ENCODE measurements at places on chromosomes 2 and 18.

DNA sequence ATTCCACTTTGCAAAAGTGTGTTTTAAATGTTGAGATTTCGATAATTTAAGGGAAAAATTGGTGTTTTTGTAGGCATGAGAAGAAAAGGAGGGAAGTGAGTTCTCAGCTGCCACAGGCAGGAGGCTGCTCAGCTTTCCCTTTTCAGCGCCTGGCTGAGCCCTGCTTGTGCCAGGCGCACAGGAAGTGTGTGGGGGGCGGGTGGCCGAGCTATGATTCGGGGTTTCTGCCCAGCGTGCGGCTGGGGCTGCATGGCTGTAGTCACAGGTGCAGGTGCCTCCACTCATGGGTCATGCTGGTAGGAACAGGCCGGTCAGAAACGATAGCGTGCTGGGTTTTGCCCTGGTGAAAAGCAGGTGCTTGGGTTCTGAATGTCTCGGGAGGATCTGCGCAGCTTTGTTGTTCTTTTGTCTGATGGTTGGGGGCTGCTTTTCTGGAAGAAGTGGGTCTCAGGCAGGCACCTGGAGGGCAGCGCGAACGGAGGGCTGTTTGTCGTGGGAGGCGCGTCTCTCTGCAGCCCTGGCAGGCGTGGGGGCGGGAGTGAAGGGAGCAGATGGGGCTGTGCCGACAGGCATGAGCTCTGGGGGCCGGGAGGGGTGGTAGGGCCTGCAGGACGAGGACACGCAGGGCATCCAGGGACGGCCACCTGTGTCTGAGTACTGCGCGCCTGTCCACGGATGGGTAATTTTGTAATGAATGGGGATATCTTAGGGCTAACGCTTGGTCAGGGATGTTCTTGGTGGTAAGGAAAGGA lies 2.1 kb downstream of the KCNG2 start:
- no peak for DNase-seq
- H3K27me3 ChIP-seq, result peaks cover 39% of the 10 kb centered on the region
- H3K4me1 ChIP-seq, result peaks cover 6% of the 10 kb centered on the region
- no peak overlapping the region for H3K4me3 ChIP-seq
- H3K36me3 ChIP-seq, result no peaks in the 10 kb centered on the region
- no peak overlapping the region for H3K27ac ChIP-seq

GRCh38 chr2:14866736-14867352 lies 234.3 kb downstream of the LRATD1 start:
- no peak for DNase-seq
- no peaks in the 10 kb centered on the region for H3K36me3 ChIP-seq
- H3K4me3 ChIP-seq, result no peak overlapping the region
- H3K4me1 ChIP-seq, result no peaks in the 10 kb centered on the region
- no peaks in the 10 kb centered on the region for H3K27me3 ChIP-seq
- no peak overlapping the region for H3K27ac ChIP-seq

- H3K27me3 ChIP-seq, result no peaks in the 10 kb centered on the region
- no peaks in the 10 kb centered on the region for H3K36me3 ChIP-seq
- peaks cover 10% of the 10 kb centered on the region for H3K4me1 ChIP-seq
- H3K4me3 ChIP-seq, result no peak overlapping the region
- DNase-seq, result no peak
- H3K27ac ChIP-seq, result no peak overlapping the region
These were observed 89.1 kb downstream of the HS1BP3 start for GRCh38 chr2:20561637-20562454.

DNA sequence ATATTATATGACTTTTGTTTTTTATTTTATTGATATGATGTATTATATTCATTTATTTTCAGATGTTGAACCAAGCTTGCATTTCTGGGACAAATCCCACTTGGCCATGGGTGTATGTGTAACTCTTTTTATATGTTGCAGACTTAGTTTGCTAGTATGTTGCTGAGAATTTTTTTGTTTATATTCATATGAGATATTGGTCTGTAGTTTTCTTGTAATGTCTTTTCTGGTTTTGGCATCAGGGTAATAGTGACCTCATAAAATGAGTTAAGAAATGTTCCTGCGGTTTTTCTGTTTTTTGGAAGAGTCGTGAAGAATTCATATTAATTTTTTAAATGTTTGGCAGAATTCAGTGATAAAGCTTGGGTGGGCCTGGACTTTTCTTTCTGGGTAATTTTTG lies 88.7 kb downstream of the ASB1 start:
- H3K4me1 ChIP-seq, result peaks cover 7% of the 10 kb centered on the region
- no peaks in the 10 kb centered on the region for H3K36me3 ChIP-seq
- no peak for DNase-seq
- H3K27me3 ChIP-seq, result no peaks in the 10 kb centered on the region

- DNase-seq, result no peak
- no peaks in the 10 kb centered on the region for H3K36me3 ChIP-seq
- H3K27me3 ChIP-seq, result no peaks in the 10 kb centered on the region
- no peak overlapping the region for H3K4me3 ChIP-seq
- no peaks in the 10 kb centered on the region for H3K4me1 ChIP-seq
These were observed 14.6 kb downstream of the EML4 start for GRCh38 chr2:42183775-42184174.

- H3K4me3 ChIP-seq, result no peak overlapping the region
- H3K27me3 ChIP-seq, result no peaks in the 10 kb centered on the region
These were observed 39.3 kb upstream of the ITSN2 start for GRCh38 chr2:24399434-24400206.

GRCh38 chr18:22176420-22177326 lies 7.3 kb downstream of the GATA6 start:
- DNase-seq, result no peak
- H3K27ac ChIP-seq, result no peak overlapping the region
- no peaks in the 10 kb centered on the region for H3K36me3 ChIP-seq
- H3K27me3 ChIP-seq, result peaks cover 83% of the 10 kb centered on the region
- no peaks in the 10 kb centered on the region for H3K4me1 ChIP-seq

DNA sequence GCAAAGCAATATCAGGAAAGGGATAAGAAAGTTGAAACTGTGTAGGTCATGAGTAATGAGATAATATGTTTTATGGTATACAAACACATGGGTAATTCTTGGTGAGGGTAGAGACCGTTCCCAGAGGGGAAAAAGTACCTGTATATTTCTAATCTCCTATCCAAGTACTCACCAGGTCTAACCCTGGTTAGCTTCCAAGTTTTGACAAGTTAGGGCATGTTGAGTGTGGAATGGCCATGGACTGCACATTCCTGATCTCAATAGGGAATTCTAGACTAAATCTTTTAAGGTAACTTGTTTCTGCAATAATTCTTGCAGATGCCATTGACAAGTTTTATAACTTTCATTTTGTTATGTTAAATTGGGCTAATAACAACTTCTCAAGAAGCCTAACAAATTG lies 216.6 kb downstream of the SPAG16 start:
- H3K27ac ChIP-seq, result no peak overlapping the region
- DNase-seq, result no peak
- H3K4me3 ChIP-seq, result no peak overlapping the region

All from H1 (cell line).